ENCODE measurements at places on chromosomes 12 and 14.

DNA sequence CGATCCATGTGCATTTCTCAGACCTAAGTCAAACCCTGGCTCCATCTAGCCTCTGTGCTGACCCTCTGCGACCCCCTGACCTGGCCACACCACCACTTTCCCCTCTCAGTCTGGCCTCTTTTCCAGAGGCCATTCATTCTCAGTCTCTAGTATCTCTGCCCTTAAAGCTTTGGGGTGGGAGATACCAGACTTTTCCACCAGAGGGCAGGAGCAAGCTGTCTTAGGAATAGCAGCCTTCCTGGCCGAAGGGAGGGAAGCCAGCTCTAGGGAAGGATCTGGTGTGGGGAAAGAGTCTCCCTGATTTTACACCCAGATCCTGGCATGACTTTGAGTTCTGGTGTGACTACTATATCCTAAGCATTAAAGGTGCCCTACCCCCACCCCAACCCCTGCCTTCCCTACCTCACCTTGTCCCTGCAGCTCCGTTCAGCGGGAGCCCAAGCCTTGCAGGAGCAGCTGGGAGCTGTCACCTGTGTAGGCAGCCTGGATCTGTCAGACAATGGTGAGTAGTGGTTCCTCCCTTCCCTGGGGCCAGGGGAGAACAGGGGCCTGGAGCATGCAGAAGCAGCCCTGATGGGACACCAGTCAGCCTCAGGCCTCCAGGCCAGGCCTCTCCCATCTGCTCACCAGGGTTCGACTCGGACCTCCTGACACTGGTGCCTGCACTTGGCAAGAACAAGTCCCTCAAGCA, 6.6 kb downstream of the CARMIL3 start:
- peak; percentile 81 for DNase-seq

DNA sequence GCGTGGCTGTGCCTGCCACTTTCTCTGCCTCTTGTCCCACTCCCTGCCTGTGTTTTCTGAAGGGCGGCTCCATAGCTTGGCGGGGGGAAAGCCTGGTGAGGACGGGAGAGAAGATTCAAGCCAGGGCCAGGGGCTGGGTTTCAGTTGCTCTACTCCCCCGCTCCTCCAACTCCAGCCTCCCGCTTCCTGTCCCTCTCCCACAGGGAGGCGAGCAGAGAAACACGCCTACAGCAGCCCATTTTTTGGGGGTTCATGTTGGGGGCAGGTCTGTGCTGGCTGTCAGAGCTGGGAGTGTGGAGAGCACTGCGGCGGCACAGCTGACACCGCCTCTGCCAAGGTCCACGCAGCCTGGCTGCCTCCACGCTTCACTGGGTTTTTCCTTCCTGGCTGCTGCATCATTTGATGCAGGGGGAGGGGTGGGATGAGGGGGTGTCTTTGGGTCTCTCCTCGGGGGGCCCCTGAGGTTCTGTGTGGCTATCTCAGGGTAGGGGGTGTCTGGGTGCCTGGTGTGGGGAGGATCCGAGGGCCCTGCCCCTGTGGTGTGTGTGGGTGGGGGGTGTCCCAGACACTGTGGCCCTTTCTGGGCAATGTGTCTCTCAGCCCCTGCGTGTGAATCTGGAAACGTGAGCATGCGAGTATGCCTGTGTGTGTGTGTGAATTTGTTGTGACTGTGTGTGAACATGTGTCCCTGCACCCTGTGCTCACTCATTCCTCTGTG, 10.7 kb upstream of the KRT80 start:
- no peak for DNase-seq

- DNase-seq = no peak
Observed at GRCh38 chr12:31006416-31007152, 67.1 kb upstream of the DDX11 start.

GRCh38 chr12:95608252-95609033, 57.2 kb upstream of the USP44 start:
- no peak for DNase-seq

GRCh38 chr12:2973566-2973965, 14.4 kb downstream of the TEAD4 start:
- no peak for DNase-seq

DNA sequence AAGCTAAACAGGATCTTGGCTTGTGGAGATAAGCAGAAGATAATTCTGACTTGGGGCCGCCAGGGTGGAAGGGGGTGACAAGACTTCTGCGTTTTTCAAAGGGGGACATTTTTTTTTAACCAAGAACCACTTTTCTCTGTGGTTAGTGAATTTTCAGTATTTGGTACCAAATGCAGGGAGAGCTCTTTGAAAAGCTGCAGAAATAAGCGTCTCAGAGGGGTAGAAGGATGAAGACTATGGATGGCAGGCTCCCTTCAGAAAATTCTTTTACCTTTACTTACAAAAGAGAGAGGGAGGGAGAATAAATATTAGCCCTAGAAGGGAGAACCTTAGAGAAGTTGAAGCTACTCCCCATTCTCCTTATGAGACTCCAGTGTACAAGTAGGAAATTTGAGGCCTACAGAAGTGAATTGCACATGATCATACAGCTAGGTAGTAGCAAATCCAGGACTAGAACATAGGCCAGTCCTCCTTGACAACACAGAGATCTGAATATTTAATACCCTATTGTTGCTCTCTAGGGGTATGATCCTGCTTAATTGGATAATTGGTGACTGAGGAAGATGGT, 840 bp downstream of the MRPL52 start:
- DNase-seq = no peak

GRCh38 chr12:132205271-132206045, 61.2 kb downstream of the NOC4L start:
- DNase-seq = no peak

GRCh38 chr14:23306412-23307145, at the start of gene BCL2L2:
BCL2L2 (plus strand) TSS chr14:23306833; CDS start chr14:23307768, 935 bp downstream.
- DNase-seq = peak; percentile 58

GRCh38 chr12:20189767-20190166, 178.6 kb upstream of the PDE3A start:
- no peak for DNase-seq

DNA sequence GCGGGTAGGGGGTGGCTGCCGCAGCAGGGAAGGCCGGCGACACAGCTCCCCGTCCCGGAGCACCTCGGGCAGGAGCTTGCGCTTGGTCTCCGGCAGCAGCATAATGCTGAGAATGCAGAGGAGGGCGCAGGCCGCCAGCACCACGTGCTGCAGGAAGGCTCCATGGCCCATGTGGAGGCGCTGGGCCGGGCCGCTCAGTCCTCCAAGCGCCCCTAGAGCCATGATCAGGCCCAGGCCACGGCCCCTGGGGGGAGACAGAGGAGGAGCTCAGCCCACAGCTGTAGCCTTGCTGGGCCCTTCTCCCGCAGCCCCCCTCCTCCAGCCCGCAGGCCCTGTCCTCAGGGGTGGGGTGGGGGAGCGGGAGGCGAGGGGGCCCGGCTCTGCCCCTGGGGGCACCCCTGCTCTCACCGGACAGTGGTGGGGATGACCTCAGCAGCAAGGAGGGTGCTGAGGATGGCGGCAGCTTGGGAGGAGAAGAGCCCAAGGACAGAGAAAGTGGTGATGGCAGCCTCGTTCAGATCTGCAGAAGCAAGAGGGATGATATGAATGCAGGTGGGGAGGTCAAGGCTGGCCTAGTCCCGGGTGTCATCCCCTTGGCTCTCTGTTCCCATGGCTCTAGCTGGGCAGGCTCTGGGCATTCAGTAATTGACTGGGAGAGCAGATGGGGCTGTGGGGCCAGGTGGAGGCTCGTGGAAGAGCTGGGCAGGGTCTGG, 5.8 kb downstream of the SLC22A17 start:
- no peak for DNase-seq
